ENCODE measurements at places on chromosomes 5 and 9.
A peak's percentile ranks its signal among the peaks of the same experiment; 100 is the strongest.

GRCh38 chr9:71816916-71817451 is 48.7 kb upstream of the CEMIP2 start:
- DNase-seq: no peak

DNA sequence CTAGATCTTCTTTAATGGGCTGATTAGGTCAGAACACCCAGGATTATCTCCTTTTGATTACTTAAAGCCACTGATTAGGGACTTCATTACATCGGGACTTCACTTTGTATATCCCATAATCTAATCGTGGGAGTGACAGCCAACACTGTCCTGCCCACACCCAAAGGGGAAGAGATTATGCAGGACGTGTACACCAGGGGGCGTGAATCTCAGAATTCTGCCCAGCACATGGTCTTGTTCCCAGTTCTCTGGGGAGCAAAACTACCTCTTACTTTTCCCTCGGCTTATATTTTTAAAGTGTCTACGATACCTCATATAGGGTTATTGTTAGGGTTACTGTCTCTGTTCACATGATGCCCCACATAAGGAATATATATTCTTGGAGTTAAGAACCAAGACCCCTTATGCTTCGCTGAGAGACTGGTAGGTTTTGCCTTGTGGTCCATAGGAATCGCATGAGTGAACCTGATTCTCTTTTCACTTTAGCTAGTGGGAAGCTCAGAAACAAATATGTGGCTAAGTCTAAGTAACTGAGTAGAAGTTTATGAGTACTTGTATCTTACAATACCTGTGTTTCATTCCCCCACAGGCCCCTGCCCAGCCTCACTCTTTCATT is 192.7 kb downstream of the GNA14 start:
- DNase-seq: peak; percentile 18

- peak; percentile 44 for DNase-seq
Observed at GRCh38 chr5:107486489-107486888, 184.2 kb downstream of the EFNA5 start.

DNA sequence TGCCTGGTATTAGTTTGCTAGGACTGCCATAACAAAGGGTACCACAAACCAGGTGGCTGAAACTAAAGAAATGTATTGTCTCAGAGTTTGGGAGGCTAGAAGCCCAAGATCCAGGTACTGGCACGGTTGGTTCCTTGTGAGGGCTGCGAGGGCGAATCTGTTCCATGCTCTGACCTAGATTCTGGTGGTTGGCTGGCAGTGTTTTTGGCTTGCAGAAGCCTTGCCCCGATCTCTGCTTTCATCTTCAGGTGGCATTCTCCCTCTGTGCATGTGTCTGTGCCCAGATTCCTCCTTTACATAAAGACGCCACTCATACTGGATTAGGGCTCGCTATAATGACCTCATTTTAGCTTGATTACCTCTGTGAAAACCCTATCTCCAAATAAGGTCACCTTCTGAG is 36.7 kb downstream of the RAI14 start:
- no peak for DNase-seq

DNA sequence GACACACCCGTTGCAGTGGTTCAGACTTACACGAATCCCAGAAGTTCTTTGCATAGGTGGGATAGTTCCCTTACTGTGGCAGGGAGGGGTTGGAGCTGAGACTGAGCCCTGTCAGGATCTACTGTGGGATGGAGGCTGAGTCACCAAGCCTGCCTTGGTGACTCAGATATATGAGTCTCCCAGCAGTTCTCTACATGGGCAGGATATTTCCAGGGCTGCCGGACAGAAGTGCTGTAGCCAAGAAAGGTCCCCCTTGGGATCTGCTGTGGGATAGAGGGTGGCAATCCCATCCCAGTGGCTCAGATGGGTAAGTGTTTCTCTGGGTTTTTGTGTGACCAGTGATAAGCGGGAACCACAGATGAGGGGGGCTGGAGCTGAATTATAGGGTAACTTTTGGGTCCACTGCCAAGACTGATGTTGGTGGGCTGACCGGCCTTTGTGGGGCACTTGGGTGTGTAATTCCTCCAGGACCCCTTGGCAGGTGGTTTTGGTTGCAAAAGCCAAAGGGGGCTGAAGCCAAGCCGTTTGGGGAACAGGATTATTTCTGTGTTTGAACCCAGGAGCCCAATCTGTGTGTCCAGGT is 18.7 kb downstream of the XRCC4 start:
- no peak for DNase-seq

DNA sequence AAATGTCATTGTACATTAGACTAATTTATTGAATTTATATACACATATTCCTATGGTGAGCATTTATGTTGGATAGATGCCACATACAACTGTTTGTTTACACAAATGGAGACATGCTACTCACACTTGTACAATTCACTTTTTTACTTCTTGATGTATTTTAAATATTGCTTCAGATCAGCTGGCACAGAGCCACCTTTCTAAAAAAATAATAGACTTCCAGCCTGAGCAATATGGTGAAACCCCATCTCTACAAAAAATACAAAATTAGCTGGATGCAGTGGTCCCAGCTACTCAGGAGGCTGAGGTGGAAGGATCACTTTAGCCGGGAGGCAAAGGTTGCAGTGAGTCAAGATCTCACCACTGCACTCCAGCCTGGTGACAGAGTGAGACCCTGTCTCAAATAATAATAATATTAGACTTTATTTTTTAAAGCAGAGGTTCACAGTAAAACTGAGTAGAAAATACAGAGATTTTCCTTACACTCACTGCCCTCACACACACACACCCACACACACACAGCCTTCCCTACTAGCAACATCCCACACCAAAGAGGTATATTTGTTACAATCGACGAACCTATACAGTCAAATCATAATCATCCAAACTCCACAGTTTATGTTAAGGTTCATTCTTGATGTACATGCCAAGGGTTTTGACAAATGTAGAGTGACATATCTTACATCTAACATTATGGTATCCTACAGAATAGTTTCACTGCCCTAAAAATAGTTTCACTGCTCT is 16.5 kb upstream of the ADRB2 start:
- no peak for DNase-seq

DNA sequence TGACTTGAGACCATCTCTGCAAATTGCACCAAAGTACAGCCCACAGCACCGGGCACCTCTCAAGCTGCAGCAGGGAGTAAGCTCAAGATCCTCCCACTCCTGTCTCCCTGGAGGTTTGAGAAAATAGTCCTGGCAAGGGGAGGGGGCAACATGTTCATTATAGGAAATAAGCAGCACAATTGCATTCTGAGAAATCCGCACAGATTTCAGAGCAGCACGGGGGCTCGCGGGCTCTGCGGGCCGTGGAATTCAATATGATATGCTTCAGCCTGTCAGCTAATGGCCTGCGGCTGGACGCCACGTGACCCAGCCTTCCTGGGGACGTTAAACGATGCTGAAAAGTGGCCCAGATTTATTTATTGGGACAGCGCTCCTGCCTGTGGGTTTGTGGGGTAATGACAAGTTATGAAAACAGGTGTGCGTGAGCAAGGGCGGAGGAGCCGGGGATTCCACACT is 156.4 kb downstream of the DAB2IP start:
- no peak for DNase-seq

DNA sequence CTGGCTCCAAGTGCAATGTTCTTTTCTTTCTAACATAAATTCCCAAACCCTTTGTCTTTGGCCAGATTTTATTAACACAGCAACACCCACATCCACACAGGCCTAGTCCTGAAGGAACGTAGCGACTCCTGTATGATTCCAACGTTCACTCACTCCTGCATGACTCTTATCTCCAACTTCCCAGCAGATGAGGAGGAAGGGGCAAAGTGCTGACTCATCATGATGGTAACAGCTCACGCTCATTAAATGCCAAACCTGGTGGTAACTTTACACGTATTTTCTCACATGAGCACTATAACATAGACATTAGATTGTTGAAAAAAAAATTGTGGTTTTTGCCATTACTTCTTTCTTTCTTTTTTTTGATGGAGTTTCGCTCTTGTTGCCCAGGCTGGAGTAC is 1349.5 kb downstream of the EFNA5 start:
- no peak for DNase-seq

- DNase-seq: no peak
Observed at GRCh38 chr9:134868751-134869553, 11.7 kb upstream of the FCN2 start.

- DNase-seq: no peak
Observed at GRCh38 chr5:165263536-165263935, 1758.1 kb downstream of the MAT2B start.

DNA sequence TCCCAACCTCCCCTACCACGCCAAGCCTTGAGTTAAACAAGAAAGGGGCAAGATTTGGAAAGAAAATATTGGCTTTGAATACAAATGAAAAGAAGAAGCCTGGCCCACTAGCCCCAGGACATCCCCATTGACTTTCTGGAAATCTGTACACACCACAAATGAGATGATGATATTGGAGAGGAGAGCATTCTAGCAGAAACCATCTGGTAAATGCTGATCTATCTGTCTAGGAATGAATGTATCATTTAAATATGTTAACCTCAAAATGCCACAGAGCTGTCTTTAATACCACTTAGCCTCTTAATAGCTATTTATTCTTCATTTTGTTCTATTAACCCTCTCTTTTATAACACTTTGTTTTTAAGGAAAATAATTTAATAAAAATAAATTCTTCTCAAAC is 270.2 kb upstream of the PDE4D start:
- no peak for DNase-seq

DNA sequence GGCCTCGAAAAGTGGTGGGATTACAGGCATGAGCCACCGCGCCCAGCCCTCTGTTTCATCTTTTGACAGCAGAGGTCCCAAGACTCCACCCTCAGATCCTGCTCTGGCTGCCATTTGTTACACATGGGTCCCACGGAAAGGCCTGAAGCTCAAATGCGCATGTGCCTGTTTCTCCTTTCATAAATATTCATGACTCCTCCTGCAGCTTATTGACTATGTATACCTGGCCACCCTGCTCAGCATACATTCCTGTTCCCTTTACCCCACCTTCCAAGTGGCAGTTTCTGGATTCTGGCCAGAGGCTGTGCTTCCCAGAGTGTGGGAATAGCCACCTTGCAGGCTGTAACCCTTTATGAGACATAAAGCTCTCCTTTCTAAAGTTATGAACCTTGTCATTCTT is 46.5 kb downstream of the AUH start:
- no peak for DNase-seq

DNA sequence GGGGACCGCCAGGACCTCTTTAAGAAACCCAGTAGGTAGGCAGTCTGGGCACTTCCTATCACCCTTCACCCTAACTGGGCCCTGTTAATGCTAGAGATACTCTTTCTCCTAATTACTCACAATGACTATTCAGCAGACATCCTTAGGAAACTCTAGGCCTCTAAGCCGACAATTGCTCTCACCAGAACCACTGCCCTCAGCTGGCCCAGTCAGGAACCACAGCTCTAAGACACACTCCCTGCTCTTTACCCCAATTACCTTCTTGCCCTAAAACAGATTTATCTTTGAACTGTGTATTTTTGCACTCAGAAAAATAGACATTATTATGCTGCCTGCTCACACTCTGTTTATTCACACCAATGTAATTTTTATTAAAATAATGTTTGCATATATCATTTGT is 432.6 kb upstream of the SLC30A5 start:
- DNase-seq: no peak

DNA sequence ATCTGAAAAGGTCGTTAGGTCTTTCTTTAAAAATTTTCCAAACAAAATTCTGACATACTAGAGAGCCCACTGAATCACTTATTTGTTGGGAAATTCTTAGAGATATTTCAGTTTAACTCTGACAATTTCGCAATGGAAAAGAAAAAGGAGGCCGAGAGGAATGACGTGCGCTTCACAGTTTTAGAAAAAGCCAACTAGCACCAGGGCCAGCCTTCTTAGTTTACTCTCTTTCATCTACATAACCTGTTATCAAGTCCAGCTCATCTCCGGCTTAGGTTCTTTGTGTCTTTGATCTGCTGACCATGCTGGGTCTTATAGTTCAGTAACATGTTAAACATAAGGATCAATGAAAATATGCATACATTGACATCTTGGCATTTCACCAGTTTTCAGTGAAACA is 201.7 kb upstream of the TAS2R1 start:
- DNase-seq: no peak

- no peak for DNase-seq
Observed at GRCh38 chr5:180648658-180649296, 623 bp downstream of the FLT4 start.

- DNase-seq: no peak
Observed at GRCh38 chr5:132680780-132681475, 7.1 kb downstream of the IL4 start.

DNA sequence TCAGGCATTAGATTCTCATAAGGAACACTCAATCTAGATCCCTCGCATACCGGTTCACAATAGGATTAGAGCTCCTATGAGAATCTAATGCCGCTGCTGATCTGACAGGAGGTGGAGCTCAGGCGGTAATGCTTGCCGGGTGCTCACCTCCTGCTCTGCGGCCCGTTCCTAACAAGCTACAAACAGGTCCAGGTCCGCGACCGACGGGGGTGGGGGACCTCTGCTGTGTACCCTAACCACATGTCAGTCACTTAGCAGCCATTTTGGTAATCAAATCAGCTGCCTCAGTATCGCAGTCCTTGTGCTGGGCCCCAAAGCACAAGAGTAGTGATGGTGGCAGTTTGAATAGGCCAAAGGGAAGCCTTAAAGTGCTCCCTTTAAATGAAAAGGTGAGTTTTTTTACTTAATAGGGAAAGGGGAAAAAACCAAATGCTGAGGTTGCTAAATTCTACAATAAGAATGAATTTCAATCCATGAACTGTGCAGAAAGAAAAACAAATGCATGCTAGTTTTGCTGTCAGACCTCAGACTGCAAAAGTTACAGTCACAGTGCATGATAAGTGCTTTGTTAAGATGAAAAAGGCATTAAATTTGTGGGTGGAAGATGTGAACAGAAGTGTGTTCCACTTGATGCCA is 67.0 kb upstream of the TNPO1 start:
- DNase-seq: no peak

DNA sequence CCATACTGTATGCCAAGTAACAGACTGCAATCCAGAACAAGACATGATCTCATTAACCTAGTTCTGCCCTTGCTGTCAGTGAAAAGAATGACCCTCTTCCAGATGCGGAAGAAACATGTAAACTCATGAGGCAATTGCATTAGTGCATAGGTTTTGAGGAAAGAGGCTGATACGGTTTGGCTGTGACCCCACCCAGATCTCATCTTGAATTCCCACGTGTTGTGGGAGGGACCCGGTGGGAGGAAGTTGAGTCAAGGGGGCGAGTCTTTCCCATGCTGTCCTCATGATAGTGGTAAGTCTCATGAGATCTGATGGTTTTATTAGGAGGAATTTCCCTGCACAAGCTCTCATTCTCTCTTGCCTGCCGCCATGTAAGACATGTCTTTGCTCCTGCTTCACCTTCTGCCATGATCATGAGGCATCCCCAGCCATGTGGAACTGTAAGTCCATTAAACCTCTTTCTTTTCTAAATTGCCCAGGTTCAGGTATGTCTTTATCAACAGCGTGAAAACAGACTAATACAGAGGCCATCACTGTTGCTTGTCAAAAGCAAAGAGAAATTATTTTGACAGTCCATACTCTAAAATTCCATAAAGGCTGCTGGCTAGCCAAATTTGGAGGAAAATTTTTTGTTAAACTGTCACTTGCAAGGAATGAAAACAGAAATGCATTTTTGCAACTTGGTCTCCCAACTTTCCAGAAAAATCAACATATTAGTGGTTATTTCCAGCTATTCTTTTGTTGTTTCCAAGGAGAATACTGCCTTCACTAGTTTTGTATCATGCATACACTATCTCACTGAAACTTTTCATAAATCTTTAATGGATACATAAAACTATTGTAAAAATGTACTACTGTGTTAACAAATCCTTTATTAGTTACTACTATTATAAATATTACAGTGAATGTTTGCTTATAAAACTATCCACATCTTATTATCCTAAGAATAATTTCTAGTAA is 3.2 kb upstream of the ARL15 start:
- no peak for DNase-seq

- DNase-seq: no peak
Observed at GRCh38 chr5:160491438-160491837, 69.8 kb downstream of the PTTG1 start.

GRCh38 chr5:16450163-16450562 is 15.4 kb downstream of the ZNF622 start:
- no peak for DNase-seq
